ENCODE measurements at places on chromosomes 7 and 10.

DNA sequence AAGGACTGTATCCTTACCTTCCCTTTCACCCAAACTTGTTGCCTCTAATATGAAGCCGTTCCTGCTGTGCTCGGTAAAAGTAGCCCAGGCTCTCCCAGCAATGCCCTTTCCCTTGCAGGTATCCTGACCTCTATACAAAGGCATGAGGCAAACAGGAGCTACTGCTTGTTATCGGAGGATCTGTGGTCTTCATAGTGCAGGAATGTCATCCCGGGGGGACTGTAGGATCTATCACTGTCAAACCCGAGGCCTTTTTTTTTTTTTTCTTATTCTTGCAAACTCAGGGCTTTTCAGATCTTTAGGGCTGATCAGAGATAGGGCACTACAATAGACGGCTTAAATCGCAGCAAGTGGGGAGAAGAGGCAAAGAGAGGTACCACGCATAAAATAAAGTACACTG is 1206.6 kb downstream of the TYW1 start:
- DNase-seq = no peak

GRCh38 chr7:67267914-67268313 is 271.3 kb downstream of the TYW1 start:
- DNase-seq = no peak

DNA sequence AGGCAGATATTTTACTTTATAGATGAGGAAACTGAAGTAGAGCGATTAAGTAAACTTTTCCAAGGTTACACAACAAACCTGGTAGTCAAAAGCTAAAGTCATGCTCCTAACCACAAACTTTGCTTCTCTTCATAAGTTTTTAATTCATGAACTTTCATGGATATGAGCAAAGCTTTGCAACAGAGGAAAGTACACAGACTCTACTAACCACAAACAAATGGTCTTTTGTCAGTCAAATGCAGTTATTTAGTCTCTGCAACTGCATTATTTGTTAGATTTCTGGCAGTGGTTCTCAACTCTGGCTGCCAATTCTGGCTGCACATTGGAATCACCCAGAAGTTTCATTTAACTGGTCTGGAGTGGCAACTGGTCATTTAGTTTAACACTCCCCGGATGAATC is 140.6 kb upstream of the TMEM168 start:
- DNase-seq = peak; percentile 13

- DNase-seq = no peak
These were observed 138.3 kb downstream of the EXOC4 start for GRCh38 chr7:133391206-133391605.

DNA sequence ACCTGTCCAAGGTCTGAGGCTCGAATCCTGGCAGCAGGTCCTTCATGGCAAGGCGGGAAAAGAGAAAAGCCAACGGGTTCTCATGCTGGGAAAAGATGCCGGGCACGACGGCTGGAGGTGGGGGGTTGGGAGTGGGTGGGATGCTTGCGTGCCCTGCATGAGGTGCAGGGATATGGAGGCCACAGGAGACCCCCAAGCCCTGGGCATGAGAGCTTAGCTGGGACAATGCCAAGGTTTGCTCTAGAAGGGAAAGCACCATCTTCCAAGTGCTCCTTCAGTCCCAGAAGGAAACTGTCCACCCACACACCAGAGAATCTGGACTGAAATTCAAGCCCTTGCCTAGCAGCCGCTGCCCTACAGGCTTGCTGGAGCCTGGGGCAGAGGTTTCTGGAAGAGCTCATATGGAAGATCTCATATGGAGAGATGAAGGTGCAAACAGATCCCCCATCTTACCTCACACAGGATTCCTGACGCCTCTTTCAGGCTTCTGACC is 64.3 kb downstream of the ZRANB1 start:
- DNase-seq = no peak

- DNase-seq = no peak
These were observed 49.0 kb downstream of the SPOCK2 start for GRCh38 chr10:72039377-72039776.

DNA sequence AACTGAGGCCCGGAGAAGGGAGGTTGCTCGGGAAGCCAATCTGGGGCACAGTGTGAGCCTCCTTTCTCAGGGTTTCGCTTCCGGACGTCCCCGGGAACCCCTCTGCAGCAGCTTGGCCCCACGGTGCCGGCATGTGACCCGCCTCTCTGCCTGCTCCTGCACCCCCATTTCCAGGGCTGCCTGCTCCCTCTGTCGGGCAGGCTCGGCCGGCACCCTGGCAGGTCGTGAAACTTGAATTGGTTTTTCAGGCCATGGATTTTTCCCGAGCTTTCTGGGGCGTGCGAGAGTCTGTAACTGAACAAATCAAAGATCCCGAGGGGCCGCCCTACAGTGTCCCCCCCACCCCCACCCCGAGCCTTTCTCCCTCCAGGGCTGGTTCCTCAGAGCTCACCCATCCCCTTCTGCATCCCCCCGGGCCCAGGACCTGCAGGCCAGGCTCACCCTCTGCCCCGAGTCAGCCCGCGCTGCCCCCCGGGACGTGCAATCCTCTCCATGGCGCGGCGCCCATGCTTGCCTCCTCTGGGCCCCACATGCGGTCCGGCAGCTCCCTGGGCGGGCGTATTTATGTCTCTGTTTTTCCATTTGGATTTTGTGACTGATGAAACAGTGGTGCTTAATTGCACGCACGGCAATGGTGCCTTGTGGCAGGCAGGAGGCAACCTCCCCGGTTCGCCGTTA is 58.1 kb downstream of the UNCX start:
- no peak for DNase-seq

DNA sequence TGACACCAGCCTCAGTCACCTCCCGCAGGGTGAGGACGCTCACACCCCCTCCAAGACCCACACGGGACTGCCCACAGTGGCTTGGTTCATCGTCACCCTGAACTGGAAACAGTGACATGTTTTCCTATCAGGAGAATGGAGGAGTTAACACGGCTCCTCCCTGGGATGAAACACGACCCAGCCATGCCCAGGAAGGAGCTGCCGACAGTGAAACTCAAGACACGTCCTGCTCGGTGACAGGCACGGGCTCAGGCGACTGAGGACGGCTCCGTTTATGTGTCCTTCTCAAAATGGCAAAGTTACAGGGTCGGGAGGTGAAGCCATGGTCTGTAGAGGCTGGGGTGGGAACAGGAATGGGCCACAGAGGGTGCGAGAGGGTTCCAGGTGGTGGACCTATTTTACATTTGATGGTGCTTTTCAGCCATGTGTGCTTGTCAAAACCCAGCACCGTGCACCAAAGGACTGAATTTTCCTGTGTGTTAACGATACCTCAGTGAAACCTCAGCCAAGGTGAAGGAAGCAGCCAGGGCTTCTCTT is 272.4 kb downstream of the ADARB2 start:
- no peak for DNase-seq

DNA sequence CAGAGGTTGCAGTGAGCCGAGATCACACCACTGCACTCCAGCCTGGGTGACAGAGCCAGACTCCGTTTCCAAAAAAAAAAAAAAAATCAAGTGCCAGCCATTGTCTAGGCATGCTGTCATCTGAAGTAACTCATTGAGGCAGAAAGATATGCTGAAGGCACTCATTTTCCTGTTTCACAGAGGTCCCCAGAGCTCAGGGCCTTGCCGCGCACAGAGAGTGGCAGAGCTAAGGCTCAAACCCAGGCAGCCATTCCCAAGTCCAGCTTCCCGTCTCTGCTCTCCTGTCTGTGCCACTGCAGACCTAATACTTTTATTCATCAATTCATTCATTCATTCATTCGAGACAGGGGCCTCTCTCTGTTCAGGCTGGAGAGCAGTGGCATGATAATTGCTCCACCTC is 3.5 kb downstream of the GRIFIN start:
- DNase-seq = no peak

Measured in NCI-H446 treated with DMSO at 0.1 percent for 48 hours (cell line).